KG1 (cell line): ENCODE measurements at places on chromosomes 13 and 19.
A peak's percentile ranks its signal among the peaks of the same experiment; 100 is the strongest.

DNA sequence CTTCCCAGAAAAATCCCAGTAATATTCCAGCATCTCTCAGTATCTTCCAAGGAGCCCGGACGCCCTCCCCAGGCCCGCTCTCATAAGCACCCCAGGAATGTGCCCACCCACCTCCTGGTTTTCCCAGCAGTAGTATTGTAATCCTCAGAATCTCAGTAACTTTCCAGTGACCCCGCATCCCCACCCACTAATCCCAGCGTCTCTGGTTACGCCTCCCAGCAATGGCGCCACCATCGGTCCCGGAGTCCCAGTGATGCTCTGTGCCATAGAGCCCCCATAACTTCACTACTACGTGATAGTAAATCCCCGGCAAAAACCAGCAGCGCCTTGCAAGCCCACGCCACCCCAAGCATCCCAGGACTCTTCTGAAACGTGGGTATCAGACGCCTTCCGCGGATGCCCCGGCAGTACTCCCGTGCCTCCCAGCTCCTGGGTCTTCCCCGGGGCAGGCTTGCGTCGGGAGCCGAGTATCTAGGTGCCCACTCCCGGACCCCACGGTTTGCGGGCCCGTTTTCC lies 928 bp upstream of the PNPLA6 start:
- no peak for DNase-seq

GRCh38 chr13:32254916-32255723 lies 60.0 kb downstream of the ZAR1L start:
- no peak for DNase-seq

DNA sequence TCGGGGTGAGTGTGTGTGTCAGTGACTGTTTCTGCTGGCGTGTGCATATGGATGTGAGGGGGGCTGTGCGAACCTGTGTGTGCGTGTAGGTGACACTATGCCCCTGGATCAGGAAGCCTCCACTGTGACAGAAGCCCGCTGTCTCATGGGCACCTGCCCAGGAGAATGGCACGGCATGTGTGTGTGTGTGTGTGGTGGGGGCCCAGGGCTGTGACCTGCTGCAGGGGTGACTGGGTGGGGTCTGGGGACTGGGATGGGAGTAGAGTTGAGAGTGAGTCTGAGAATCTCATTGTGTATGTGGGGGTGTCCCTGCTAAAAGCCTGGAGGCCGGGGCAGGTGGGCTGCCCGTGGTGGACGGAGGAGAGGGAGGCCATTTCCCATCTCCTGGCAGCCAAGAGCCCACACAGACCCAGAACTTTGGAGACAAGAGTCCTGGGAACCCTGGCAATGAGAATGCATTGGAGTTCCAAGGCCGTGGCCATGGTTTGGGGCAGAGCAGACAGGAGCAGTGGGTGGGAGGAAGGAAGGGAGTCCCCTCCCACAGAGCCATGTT lies 6.4 kb upstream of the TPM4 start:
- DNase-seq: no peak

GRCh38 chr19:29805031-29805965 lies 6.5 kb upstream of the CCNE1 start:
- no peak for DNase-seq

- DNase-seq: no peak
Measured at GRCh38 chr19:48925240-48925843, 8.2 kb upstream of the DHDH start.

GRCh38 chr13:78192716-78193115 lies 274.1 kb upstream of the EDNRB start:
- no peak for DNase-seq

- no peak for DNase-seq
Measured at GRCh38 chr19:10516671-10517286, 468 bp downstream of the S1PR5 start.

- no peak for DNase-seq
Measured at GRCh38 chr13:26386026-26386425, 132.1 kb downstream of the CDK8 start.

DNA sequence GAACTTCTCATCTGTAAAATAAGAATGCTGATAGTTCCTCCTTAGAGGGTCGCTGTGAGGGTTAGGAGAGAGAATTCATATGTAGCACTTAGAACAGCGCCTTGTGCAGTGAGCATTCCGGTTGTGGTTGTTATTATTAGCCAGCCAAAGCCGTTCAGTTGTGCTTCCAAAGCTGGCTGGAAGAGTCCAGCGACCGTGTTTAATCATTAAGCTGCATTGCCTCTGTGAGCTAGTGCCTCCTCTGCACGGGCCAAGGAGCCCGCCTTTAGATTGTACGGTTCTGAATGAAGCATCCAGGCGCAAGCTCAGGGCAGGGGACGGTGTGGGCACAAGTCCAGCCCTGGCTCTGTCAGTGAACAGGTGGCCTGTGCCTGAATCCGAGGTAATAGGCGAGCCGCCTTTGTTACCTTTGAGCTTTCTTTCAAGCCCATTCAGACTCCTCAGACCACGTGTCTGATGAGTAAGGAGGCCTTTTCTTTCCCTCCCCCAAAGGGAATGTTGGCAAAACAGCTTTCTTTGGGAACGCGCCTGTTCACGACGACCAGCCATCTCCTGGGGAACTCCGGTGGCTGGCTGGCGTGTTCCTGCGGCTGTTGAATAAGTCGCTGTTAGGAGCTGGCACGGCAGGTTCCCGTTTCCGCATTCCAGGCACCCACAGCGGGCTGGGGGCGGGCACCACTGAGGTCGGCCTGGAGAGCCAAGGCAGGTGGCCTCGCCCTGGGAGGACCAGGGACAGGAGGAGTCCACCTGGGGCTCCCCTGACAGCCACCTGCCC lies 25.1 kb downstream of the SIPA1L3 start:
- DNase-seq: no peak

- DNase-seq: peak; percentile 5
Measured at GRCh38 chr13:51895906-51896888, 34.4 kb downstream of the CCDC70 start.

GRCh38 chr13:78020861-78021260 lies 102.2 kb upstream of the EDNRB start:
- DNase-seq: no peak

DNA sequence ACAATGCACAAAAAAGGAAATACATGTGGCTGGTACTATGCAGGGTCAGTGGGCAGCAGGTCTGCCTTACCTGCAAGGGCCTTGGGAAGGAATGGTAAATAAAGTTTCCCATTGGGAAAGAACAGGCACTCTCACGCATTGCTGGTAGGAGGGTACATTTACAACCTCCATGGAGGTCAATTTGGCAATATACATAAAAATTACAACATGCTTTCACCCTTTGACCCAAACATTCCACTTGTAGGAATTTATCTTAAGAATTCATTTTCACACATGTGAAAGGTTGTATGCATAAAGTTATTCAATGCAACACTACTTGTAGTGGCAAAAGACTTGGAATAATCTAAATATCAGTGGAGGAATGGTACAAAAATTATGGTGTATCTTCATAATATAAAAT lies 216.4 kb downstream of the DLEU7 start:
- no peak for DNase-seq

- no peak for DNase-seq
Measured at GRCh38 chr19:46880431-46880830, 19.6 kb downstream of the ARHGAP35 start.

GRCh38 chr19:342128-342455 lies 2.5 kb downstream of the MIER2 start:
- no peak for DNase-seq

- DNase-seq: no peak
Measured at GRCh38 chr13:74571811-74572210, 437.6 kb upstream of the KLF12 start.

DNA sequence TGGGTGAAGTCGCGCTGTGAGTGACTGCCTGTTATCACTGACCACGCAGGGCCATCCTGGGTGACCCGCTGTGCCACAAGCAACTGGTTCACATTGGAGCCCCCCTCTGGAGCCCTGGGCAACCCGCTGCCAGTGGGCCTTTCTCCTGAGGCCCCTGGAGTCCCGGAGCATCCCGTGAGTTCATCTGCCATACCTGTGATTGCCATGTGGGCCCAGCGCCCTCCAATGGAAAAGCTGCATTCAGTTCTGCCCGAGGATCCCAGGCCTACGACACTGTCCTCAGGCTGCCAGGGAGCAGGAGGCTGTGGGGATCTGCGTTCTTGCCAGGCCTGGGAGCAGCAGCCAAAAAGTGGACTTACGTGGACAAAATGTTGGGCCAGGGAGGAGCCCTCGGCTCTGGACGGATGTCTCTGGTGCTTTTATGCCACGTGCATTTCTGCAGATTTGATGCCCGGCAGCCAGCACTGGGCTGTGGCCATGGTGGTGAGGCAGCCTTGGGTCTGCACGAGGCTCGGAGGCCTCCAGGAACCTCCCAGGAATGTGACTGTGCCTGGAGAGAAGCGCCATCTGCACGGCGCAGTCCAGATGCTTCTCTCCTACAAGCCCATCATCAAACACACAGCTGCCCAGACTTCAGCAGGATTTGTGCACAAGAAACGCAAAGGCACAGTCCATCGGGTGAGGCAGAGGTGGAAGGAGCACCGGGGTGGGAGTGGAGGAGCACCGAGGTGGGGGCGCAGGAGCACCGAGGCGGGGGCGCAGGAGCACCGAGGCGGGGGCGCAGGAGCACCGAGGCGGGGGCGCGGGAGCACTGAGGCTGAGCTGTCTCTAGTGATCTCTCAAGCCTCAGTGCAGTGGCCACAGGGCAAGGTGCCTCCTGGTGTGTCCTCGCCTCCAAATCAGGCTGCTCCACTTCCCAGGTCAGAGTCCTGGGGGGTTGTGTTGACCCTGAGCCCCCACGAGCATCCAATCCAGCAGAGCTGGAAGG lies 44.0 kb downstream of the C13orf46 start:
- DNase-seq: no peak
